ENCODE measurements at places on chromosomes 4 and X. TPM values are rescaled to one million over a fixed set of nuclear protein-coding genes. Genes with fewer than 3 reads are reported as not detected.

SHROOM3 gene
- 20.7 TPM for total RNA-seq

MAGEA2B gene
- total RNA-seq = not detected

PNMA6F gene
- not detected for total RNA-seq

MAPK10 gene
- 4.3 TPM for total RNA-seq

SPANXA2 gene
- not detected for total RNA-seq

DMP1 gene
- not detected for total RNA-seq

RNF212 gene
- 1.4 TPM for total RNA-seq

BMP3 gene
- total RNA-seq = 0.28 TPM

DCLK2 gene
- 0.40 TPM for total RNA-seq

SYTL4 gene
- total RNA-seq = 2.9 TPM

PNMA6A gene
- total RNA-seq = 0.12 TPM

DGAT2L6 gene
- not detected for total RNA-seq

SH3D19 gene
- total RNA-seq = 31.6 TPM

GUCY1A1 gene
- 2.5 TPM for total RNA-seq

POU3F4 gene
- not detected for total RNA-seq

MAGEA4 gene
- total RNA-seq = not detected

UGT2A1 gene
- not detected for total RNA-seq

BEND4 gene
- total RNA-seq = 0.08 TPM

PLP1 gene
- 0.04 TPM for total RNA-seq

SPINK2 gene
- total RNA-seq = 0.92 TPM

VCX gene
- total RNA-seq = not detected

TCEAL2 gene
- total RNA-seq = not detected

FAM9B gene
- total RNA-seq = not detected

IL13RA2 gene
- 0.16 TPM for total RNA-seq

FUNDC2 gene
- 30.9 TPM for total RNA-seq

MAGEB1 gene
- not detected for total RNA-seq

SLC49A3 gene
- total RNA-seq = 2.7 TPM

GPC4 gene
- 2.7 TPM for total RNA-seq

CHRNA9 gene
- not detected for total RNA-seq

DOK7 gene
- 0.36 TPM for total RNA-seq

Measured in esophagus mucosa (tissue), 1 donor.